Muscle of leg (tissue), 16 donors: ENCODE measurements at places on chromosomes 6 and 20. TPM values are rescaled to one million over a fixed set of nuclear protein-coding genes. Genes with fewer than 3 reads are reported as not detected.
A peak's percentile ranks its signal among the peaks of the same experiment; 100 is the strongest.

DNA sequence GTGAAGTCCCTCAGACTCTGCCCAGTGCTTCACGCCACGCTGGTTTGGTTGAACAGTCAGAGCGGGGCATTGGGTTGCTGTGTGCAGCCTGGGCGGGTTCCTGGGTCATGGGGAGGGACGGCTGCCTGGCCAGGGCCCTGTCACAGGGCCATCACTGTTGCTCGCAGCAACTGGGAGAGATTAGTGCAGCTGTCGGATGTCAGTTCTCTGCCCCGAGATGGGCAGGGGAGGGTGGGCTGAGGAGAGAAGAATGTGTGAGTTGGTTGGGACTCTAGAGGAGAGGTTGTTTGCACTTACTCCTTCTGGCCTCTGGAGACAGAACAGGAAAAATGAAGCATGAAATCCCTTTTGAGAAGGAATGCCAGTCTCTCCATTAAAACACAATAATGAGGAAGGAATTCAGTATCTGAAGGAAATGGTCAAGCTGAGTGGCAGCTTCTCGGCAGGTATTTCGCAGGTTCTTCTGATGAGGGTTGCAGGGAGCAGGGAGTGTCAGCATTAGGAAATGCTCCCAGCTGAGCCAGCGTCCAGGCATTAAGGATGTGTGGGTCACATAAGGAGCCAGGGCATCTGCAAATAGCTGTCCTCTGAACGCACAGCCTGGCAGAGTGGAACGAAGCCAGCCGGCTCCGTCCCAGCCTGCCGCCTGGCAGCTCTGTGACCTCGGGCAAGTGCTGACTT lies 95.9 kb downstream of the SSR1 start:
- DNase-seq = peak; percentile 91

- DNase-seq = no peak
Observed at GRCh38 chr6:52887910-52888524, 21.5 kb downstream of the GSTA3 start.

- no peak for DNase-seq
Observed at GRCh38 chr6:91761621-91762020, 1174.7 kb upstream of the MAP3K7 start.

DNA sequence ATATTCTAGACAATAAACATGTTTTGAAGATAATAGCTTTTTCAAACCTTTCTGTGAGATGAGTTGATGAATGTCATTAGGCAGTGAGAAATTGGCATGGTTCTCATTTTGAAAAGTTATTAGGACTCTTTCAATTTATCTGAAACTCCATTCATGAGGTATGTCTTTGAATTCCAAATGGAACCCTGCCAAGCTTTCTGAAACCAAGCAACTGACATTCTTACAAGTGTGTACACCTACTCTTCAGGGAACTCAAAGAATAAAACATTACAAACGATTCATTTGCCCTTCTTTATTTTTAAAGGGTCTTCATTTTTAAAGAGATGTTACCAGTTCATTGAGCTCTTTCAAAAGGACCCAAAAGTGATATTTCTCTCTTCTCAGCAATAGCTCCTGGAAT lies 2.1 kb upstream of the TRDN start:
- no peak for DNase-seq

GRCh38 chr6:106714281-106714680 lies 84.9 kb downstream of the QRSL1 start:
- peak; percentile 54 for DNase-seq

GRCh38 chr6:71388856-71389527 lies 100.4 kb downstream of the OGFRL1 start:
- no peak for DNase-seq

DNA sequence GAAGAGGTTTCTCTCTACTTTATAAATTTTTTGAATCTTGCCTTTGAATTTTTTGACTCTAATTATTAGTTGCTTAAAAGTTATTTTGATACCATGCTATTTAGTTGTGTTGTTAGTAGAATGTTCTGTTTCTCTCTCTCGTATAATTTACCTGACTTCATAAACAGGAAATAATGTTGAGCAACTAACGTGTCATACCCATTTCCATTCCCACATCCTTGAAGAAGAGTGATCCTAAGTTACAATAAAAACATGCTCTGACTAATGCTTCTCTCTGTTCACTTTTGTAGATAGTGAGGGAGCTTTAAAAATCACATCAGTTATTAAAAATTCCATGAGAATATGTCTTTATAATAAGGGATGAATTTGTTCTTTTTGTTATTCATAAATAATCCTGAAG lies 69.7 kb downstream of the SAMD5 start:
- DNase-seq = no peak

COL9A3 gene
- polyA plus RNA-seq = 24.0 TPM

PGC gene
- 0.39 TPM for polyA plus RNA-seq

SEMG1 gene
- polyA plus RNA-seq = not detected

ADIG gene
- polyA plus RNA-seq = not detected

LY6G6C gene
- 0.50 TPM for polyA plus RNA-seq
